Muscle of leg (tissue), 16 donors: ENCODE measurements at places on chromosomes 16 and 17. TPM values are rescaled to one million over a fixed set of nuclear protein-coding genes. Genes with fewer than 3 reads are reported as not detected.

DNA sequence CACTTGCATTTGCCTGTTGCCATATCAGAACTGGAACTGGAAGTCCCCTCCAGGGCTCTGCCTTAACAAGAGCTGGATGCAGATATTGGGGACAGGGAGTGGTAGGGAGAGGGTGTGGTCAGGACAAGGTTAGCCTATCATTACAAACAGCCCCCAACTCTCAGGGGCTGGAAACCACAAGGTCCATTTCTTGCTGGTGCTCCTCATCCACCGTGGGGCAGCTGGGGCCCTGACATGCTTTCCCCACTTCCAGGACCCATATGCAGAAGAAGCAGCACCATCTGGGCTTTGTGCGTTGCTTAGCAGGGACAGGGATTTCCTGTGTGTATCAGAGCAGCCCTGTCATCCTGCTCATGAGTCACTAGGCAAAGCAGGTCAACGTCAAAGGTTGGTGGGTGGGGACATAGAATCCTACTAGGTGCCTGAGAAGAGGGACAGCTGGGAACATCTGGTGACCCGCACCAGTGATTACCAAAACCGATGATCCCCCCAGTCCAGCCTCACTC, 26.9 kb downstream of the RGS9 start:
- no peak for DNase-seq
- H3K36me3 ChIP-seq = no peaks in the 10 kb centered on the region
- no peak overlapping the region for H3K4me3 ChIP-seq

- H3K27ac ChIP-seq = no peak overlapping the region
- H3K4me3 ChIP-seq = no peak overlapping the region
- H3K36me3 ChIP-seq = peaks cover 11% of the 10 kb centered on the region
- no peak for DNase-seq
- peaks cover 9% of the 10 kb centered on the region for H3K4me1 ChIP-seq
Observed at GRCh38 chr17:55416000-55416399, 5.6 kb downstream of the MMD start.

- no peak for DNase-seq
- peaks cover 37% of the 10 kb centered on the region for H3K36me3 ChIP-seq
- peaks cover 13% of the 10 kb centered on the region for H3K4me1 ChIP-seq
- H3K27me3 ChIP-seq = peaks cover 15% of the 10 kb centered on the region
- H3K27ac ChIP-seq = no peak overlapping the region
- no peak overlapping the region for H3K4me3 ChIP-seq
Observed at GRCh38 chr17:79088247-79088996, 13.8 kb downstream of the ENGASE start.

DNA sequence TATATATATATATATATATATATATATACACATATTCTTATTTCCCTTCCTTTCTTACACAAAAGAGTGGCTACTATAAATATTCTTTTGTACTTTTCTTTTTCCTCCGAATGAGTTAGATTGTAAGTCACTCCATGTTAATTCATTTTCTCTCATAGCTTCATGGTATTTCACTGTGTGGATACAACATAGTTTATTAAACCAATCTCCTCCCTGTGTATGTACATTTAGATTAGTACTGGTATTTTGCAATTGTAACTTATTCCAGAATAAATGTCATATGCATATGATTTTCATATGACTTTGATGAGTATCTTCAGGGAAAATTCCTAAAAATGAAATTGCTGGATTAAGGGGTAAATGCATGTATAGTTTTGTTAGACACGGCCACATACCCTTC, 20.0 kb upstream of the FA2H start:
- no peak overlapping the region for H3K4me3 ChIP-seq
- H3K4me1 ChIP-seq = no peaks in the 10 kb centered on the region
- H3K27ac ChIP-seq = no peak overlapping the region
- peaks cover 3% of the 10 kb centered on the region for H3K27me3 ChIP-seq
- no peaks in the 10 kb centered on the region for H3K36me3 ChIP-seq

DNA sequence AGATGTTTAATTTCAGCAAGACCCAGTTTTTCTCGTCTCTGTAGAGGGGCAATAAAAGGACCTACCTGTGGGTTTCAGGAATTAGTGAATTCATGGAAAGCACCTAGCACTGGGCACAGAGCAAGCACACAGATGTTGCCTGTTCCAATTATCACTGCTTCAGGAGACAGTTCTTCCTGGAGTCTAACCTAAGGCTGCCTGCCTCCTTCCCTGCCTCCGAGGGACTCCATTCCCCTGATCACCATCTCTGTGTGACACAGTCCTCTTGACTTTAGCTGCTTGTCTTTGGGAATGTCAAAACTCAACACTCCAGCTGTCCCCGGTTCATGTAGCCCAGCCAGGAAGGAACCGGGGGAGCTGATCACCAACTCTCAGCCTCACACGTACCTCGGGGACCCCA, 474.9 kb downstream of the SLC39A11 start:
- DNase-seq = no peak
- H3K4me3 ChIP-seq = no peak overlapping the region
- H3K27me3 ChIP-seq = peaks cover 26% of the 10 kb centered on the region

DNA sequence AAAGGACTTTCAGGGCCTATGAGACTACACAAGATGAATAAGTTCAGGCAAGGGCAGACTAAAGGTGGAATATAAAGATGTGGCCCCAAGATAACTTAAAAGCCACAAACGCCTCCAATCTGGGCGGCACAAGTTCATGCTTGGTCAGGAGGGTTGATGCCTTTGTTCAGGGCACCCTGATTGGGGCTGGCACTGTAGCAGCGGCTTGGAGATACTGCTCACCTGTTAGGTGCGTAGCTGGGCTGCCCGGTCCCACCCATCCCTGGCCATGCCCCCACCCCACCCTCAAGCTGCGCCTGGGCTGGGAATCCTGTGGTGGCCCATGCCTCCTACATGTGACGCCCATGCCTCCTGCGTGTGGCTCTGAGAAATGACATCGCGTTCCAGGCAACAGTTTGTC, 12.5 kb upstream of the SLC13A2 start:
- H3K36me3 ChIP-seq = no peaks in the 10 kb centered on the region
- no peak overlapping the region for H3K4me3 ChIP-seq
- H3K27ac ChIP-seq = no peak overlapping the region
- no peaks in the 10 kb centered on the region for H3K4me1 ChIP-seq
- DNase-seq = no peak

DNA sequence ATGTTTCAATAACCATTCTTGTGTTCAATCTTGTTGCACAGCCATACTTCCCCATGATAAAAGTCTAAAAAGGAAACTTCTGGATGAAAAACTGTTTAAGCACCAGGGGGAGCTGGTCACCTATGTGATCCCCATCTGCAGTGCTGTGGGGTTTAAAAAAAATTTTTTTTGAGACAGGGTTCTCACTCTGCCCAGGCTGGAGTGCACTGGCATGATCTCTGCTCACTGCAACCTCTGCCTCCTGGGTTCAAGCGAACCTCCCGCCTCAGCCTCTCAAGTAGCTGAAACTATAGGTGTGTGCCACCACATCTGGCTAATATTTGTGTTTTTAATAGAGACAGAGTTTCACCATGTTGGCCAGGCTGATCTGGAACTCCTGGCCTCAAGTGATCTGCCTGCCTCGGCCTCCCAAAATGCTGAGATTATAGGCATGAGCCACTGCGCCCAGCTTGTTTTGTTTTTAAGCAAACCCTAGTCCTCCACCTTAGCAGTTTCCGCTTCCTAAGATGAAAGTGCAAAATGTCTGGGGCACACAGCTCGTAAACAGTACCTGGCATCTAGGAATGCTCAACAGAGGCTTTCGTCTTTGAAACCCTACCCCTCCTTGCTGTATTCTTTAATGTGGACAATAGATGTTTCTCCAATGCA, 25.4 kb downstream of the DNAJA2 start:
- peak; percentile 18 for DNase-seq
- H3K4me3 ChIP-seq = no peak overlapping the region
- H3K27ac ChIP-seq = no peak overlapping the region
- no peaks in the 10 kb centered on the region for H3K4me1 ChIP-seq
- H3K27me3 ChIP-seq = no peaks in the 10 kb centered on the region

DNA sequence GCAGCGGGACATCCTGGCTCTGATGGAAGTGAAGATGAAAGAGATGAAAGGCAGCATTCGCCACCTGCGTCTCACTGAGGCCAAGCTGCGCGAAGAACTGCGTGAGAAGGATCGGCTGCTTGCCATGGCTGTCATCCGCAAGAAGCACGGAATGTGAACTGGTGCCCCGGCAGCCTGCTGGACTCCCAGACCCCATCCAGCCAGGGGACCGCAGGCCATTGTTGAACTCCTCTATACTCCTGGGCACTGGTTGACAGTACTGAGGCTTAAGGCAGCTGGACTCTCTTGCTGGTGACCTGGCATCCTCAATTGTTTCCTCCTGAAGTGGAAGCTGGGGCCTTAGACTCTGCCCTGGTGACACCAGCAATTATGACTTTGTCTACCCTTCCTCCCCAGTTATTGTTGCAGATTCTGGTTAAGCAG, 1.2 kb downstream of the THAP11 start:
- peaks cover 52% of the 10 kb centered on the region for H3K4me1 ChIP-seq
- peak overlapping the region; percentile 71 for H3K4me3 ChIP-seq

DNA sequence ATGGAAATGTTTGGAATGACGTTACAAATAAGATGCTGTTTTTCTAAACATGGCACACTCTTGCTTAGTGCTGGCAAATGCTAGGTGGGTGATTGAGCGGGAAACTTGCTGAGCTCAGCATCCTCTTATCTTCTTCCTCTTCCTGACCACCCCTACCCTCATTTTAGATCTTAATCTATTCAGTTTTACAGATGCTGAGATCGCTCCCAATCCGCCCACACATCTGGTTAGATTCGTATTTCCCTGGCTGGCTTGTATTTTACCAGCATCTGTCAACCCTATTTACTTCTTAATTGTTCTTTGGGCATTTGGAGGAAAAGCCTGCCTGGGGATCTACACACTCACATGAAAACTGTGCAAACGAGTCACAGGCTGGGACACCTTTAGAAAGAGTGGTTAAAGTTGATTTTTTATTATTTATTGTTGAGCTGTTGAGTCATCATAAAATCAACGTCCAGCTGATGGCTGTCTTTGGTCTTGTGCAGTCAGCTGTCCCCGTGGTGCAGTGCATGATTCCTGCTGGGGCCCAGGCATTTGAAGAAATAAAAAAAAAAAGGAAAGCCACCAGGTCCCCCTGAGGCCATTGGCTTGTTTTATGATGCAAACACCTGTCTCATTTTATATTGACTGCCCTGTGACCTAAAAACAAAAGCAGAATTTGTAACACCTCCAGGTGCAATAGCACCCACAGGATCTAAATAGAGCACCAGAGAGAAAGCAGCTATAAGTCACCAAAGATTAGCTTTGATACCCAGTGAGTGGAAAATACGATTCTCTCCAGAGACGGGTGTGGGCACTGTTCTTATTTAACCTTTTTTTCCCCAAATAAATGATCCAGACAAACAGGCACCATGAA, 258.6 kb downstream of the HS3ST3B1 start:
- H3K36me3 ChIP-seq = no peaks in the 10 kb centered on the region
- H3K27ac ChIP-seq = no peak overlapping the region
- H3K4me1 ChIP-seq = no peaks in the 10 kb centered on the region
- DNase-seq = no peak
- H3K4me3 ChIP-seq = no peak overlapping the region

DNA sequence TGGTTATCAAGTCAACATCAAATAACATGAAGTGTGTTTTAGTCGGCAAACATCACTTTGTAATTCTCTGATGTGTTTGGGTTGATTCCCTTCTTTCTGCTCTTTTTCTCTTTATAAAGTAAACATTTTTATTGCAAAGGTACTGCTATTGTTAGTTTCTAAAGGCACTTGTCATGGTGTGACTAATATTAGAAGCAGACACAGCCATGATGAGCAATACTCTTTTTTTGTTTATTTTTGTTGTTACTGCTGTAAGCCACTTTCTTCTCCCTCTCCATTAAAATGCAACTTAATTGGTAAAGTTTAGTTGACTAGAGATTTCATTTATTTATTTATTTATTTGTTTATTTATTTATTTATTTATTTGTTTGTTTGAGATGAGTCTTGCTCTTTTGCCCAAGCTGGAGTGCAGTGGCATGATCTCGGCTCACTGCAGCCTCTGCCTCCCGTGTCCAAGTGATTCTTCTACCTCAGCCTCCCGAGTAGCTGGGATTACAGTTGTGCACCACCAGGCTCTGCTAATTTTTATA, 424.7 kb downstream of the WWOX start:
- H3K27ac ChIP-seq = no peak overlapping the region
- peaks cover 2% of the 10 kb centered on the region for H3K4me1 ChIP-seq
- H3K27me3 ChIP-seq = no peaks in the 10 kb centered on the region

- no peaks in the 10 kb centered on the region for H3K27me3 ChIP-seq
- no peak overlapping the region for H3K4me3 ChIP-seq
- DNase-seq = peak; percentile 54
- no peak overlapping the region for H3K27ac ChIP-seq
- peaks cover 8% of the 10 kb centered on the region for H3K4me1 ChIP-seq
Observed at GRCh38 chr16:69241926-69242325, 55.0 kb downstream of the SNTB2 start.

DNA sequence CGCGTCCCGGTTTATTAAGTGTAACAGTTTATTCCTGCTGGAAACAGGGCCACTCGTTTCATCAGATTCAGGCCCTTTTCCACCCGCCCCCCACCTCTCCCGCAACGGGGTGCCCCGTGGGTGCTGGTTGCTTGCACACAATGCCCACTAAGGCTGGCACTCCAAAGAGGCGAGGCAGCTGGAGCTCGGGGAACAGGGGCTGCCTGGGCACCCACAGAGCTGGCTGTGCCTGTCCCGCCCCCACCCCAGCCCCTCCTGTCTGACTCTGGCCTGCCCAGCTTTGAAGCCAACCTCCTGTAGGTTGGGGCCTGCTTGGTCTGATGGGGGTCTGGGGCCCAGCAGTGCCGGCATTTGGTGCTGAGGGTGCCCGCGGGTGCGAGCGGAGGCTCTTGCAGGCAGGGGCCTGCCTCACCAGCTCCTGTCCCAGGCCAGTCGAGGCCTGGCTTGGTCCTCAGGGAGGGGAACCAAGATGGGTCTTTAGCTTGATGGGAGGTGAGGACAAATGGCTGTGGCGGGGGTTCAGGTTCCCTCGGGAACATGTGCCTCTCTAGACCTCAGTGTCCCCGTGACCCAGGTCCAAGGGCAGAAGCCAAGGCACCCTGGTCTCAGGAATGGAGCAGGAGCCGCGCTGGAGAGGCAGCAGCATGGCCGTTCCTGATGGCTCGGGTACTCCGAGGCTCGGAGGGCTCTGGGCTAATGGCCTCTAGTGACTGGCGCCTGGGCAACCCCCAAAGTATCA, 20.1 kb downstream of the MYBBP1A start:
- peaks cover 72% of the 10 kb centered on the region for H3K4me1 ChIP-seq
- no peak overlapping the region for H3K4me3 ChIP-seq
- peaks cover 30% of the 10 kb centered on the region for H3K36me3 ChIP-seq

GRCh38 chr16:25010542-25010941, 4.6 kb downstream of the ARHGAP17 start:
- H3K4me1 ChIP-seq = peaks cover 16% of the 10 kb centered on the region
- H3K27ac ChIP-seq = no peak overlapping the region
- DNase-seq = no peak
- no peaks in the 10 kb centered on the region for H3K27me3 ChIP-seq
- H3K4me3 ChIP-seq = no peak overlapping the region

DNA sequence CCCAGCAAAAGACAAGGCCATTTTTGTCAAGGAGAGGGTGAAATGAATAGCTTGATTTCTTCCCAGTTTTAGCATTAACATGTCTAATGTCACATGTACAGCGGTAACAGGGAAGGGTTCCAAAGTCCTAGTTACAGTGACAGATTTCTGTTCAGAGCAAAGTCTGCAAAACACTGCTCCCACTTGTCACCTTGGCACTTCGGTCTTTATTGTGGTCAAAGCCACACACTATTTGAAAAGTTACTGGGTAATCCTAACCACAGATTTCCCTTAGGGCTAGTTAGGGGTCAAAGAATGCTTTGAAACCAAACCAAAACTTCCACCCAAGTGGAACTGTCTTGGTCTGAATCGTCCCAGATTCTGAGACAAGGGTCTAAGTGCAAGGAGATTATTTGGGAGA, 455.6 kb downstream of the HS3ST3B1 start:
- no peaks in the 10 kb centered on the region for H3K36me3 ChIP-seq

The PRRT2 gene
- total RNA-seq = 8.3 TPM

The KIF2B gene
- total RNA-seq = not detected

The TNK1 gene
- total RNA-seq = 0.31 TPM

The CACNG1 gene
- 112 TPM for total RNA-seq

The ENPP7 gene
- total RNA-seq = not detected

The TVP23A gene
- total RNA-seq = 2.8 TPM

The HMOX2 gene
- total RNA-seq = 44.6 TPM

The PRAC2 gene
- not detected for total RNA-seq
